Hematopoietic multipotent progenitor cell (in vitro differentiated cells): ENCODE measurements at places on chromosomes 2 and 18.

DNA sequence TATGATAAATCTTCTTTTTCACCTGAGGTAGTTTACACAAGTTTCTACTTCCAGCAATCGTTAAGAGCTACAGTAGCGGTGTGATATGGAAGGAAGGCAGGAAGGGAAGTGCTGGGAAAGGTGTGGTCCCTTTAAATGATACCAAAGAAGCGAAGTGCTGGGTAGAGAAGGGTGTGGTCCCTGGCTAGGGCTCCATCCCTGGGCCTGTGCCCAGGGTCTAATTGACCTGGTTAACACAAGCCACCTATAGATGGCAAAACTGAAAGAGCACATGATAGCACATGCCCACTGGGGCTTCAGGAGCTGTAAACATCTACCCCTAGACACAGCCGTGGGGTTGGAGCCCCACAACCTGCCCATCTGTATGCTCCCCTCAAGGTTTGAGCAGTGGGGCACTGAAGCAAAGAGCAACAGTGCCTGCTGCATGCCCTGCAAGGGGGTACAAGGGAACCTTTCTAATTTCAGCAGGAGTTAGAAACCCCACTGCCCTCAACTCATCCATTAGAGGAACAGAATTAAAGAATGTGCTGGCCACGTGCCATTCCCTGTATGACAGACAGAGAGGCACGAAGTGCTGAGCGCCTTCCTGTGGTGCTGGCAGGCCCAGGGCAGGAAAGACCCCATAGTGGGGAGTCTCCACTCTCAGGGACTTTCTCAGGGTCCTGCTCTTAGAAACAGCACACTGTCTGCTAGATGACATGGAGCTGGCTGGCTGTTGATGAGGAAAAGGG is 153.1 kb upstream of the LMAN1 start:
- no peak for DNase-seq

GRCh38 chr2:38106405-38107094 is 30.6 kb upstream of the CYP1B1 start:
- no peak for DNase-seq

DNA sequence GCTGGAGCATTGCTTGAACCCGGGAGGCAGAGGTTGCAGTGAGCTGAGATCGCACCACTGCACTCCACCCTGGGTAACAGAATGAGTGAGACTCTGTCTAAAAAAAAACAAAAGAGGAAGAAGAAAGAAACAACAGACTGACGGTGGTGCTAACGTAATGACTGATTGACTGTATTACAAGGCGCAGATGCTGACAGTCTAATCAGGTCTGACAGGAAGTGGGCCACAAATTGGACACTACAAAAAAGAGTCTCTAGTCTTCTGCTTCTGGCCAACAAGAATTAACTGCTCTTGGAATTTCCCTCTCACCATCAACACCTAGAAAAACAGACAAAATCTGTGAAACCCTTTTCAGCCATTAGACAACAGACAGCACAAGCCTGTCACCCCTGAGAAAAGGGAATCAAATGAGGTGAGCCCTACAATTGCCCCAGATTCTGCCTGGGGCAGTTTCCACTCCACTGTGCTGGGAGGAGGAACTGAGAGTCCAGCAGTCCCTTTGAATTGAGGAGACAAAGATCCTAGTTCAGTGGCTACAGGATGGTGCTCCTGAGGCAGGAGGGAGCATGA is 43.3 kb downstream of the SNED1 start:
- DNase-seq, result peak; percentile 56

- DNase-seq, result no peak
Measured at GRCh38 chr18:4101009-4101408, 354.1 kb downstream of the DLGAP1 start.

DNA sequence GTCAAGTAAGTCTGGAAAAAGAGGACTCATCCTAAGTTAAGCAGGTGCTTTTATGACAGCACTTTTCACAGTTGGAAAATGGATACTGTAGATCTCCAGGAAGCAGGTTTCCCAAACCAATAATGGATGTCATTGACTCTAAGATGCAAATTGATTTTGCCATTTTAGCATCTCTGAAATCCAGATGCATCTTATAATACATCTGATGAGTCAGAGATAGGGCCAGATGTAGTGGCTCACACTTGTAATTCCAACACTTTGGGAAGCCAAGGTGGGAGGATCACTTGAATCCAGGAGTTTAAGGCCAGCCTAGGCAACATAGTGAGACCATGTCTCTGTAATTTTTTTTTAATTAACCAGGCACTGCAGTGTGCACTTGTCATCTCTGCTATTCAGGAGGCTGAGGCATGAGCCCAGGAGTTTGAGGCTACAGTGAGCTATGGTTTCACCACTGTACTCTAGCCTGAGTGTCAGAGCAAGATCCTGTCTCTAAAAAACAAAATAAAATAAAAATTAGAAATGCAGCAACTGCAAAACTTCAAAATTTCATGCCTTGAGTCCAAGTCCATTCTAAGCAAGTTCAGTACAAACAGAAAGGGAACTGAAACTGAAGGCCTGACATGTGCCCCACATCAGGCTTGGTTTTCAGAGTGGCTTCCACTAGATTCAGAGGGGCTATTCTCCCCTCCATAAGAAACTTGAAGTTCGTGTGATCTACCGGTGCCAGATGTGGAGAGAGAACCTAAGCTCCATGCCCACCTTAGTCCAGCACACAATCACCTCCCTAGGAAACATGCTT is 267.8 kb upstream of the NCKAP5 start:
- DNase-seq, result no peak
